Stimulated activated CD4-positive, alpha-beta T cell treated with anti-CD3 and anti-CD28 coated beads, Interleukin-1b, Interleukin-23, amount 100 ng/mL, for 1 hour (primary cell): ENCODE measurements at places on chromosomes 1 and 21.

DNA sequence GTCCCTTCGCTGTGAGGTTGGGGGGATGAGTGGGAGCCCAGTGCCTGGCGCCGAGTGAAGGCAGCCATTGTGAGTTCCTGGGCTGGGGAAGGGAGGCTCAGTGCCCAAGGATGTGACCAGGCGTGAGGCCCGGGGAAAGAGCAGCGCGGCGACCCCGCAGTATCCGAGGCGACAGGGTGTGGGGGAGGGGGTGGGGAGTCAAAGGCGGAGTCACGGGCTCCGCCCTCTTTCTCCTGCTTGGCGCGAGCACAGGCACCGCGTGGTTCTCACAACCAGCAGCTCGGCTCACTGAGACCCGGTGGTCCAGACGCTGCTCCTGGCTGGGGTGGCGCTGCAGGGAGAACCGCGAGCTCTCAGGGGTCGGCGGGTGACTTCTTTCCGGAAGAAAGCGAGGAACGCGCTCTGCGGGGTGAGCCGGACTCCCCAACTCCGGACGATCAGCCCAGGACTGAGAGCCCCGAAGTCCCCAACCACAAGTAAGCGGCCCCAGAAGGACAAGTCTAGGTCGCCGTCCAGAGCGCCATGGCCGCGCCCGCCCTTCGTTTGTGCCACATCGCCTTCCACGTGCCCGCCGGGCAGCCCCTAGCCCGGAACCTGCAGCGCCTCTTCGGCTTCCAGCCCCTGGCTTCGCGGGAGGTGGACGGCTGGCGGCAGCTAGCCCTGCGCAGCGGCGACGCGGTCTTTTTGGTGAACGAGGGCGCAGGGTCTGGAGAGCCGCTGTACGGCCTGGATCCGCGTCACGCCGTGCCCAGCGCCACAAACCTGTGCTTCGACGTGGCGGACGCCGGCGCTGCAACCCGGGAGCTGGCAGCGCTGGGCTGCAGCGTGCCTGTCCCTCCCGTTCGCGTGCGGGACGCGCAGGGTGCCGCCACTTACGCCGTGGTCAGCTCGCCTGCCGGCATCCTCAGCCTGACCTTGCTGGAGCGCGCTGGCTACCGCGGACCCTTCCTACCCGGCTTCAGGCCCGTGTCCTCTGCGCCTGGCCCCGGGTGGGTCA, at the start of gene HPDL:
Gene HPDL (plus strand): TSS at position 269 of the 997 bp plus-strand sequence. CDS start 254 bp downstream, at position 523.
- no peak for DNase-seq

DNA sequence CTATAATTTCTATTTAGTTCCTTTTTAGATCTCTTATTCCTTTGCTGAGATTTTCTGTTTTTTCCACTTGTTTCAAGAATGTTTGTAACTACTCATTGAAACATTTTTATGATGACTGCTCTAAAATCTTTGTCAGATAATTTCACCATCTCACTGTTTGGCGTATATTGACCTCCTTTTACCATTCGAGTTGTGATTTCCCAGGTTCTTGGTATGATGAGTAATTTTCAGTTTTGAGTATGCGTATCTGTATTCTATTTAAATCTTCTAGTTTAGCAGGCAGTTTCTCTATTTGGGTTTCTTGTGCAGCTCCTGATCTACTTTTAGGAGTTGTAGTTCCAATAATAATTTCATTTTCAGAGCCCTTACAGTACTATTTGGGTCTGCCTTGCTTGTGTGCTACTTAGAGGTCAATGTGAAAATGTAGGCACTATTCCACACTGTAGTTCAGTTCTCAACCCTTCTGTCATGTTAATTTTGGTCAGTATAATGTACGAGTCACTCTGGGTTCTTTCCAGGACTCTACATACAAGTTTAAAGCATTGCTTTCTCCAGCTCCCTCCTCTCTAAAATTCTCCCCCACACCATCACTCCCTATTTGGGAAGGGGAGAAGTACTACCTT, 115.5 kb downstream of the ACBD6 start:
- no peak for DNase-seq

GRCh38 chr1:226131639-226132038, 54.9 kb downstream of the ACBD3 start:
- DNase-seq = no peak

DNA sequence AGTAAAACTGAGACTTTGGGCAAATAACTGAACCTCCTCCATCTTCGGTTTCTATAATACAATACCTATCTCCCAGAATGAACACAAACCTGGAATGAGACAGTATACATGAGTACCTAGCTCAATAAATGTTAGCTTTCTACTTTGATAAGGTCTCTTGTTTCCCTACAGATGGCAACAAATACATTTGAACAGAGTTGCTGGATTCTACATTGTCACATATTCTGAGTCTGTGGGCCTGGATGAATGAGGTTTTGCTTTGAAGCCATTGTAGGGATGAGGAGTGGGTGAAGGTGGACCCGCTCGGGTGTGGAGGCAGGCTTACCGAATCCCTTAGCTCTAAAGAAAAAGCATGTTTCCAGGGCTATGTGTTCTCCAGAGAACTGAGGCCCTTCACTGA, 13.9 kb upstream of the FYB2 start:
- no peak for DNase-seq

DNA sequence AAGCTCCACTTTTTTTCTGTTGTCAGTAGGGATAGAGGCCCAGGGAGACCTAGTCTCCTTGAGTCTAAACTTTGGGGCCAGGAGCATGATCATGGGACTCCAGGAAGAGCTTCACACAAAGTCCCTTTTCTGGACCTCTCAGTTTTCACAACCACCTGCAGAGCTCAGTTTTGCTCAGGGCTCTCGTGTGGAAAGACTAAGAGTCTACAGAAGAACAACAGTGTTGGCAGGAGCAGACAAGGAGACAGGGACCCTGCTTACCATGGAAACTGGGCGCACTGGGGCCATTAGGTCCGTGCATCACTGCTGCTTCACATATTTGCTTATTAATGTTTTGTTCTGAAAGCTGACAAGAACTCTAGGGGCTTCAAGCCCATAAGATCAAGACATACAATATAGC, 63.9 kb upstream of the HSD17B7 start:
- no peak for DNase-seq

- no peak for DNase-seq
Observed at GRCh38 chr1:221522529-221522940, 219.4 kb downstream of the DUSP10 start.

- no peak for DNase-seq
Observed at GRCh38 chr1:196577386-196577785, 30.9 kb downstream of the KCNT2 start.

DNA sequence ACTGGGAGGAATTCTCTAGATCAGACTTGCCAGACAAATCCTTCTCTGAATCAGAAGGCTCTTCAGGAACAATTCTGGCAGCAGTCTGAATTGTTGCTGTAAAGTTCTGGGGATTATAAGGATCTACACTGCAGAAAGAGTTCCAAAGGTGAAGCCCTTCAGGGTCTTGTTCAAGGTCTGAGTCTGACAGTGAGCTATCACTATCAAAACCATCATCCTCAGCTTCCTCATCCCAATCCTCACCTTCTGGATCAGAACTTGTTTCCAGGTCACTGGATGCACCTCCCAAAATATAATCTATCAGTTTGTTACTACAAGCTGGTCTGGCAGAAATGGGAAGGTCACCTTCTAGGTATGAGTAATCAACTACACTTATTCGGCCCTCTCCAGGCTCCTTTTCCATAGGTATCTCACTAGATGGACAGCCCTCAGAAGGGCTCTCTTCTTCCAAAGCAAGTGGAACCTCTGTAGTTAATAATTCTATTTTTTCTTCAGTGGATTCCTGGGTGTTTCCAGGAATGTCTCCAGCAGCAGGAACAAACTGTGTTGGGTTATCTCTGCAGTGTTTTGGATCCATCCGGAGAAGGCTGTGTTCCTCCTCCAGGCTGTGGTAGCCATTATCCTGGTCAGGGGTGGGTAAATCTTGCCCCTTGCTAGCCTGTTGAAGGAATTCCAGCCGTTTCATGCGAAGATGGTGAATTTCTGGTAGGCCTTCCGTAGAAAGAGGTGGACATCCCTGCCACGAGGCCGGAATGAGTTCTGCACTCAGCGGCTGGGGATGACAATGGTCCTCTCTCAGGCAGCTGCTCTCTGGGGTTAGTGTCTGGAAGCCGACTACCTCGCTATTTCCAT, 1.6 kb downstream of the PPP1R15B start:
- DNase-seq = no peak

GRCh38 chr1:198520524-198521254, 19.8 kb downstream of the ATP6V1G3 start:
- DNase-seq = no peak

DNA sequence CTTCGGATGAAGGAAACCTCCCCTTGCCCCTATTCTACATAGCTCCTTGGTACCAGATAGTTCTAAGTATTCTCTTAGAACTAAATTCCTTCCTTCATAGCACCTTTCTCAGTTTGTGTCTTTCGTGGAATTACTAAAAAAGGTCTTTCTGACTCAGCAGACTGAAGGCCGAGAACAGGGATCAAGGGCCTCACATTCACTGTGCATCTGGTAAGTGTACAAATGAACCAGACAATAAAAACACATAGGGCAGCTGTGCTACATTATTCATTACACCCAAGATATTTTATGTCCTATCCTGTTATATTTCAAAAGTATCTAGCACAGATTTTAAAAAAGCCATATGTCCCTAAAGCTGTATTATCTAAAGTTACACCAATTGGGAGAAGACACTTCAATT, 62.9 kb upstream of the HP1BP3 start:
- DNase-seq = no peak

DNA sequence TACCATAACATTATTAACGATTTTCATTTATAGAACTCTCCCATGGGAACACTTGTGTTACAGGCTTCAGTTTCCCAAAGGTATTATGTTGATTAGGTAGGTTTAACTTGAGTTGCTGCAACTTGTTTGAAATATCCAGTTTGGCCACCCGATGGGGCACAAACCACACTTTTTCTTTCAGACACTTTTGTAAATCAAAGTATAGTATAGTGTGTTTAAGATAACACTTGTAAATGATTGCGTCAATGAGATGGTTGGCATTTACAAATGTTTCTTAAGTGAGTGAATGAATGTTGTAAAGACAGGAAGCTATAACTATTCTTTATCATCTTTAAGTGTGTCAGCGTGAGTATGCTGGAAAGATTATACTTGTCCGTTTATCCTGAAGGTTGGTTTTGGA, 4.3 kb downstream of the XPR1 start:
- no peak for DNase-seq

- DNase-seq = no peak
Observed at GRCh38 chr1:151516031-151516511, 4.9 kb downstream of the CGN start.

DNA sequence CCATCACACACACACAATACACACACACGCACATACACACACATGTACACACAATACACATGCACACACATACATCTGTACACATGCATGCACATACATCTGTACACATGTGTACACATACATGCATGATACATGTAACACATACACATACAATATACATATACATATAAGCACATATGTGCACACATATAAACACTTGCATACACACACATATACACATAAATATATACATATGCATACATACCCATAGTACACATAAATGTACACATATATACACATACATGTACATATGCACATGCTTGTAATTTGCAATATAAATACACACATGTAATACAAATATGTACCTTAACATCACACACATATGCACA, 282.6 kb upstream of the VAMP3 start:
- DNase-seq = no peak

DNA sequence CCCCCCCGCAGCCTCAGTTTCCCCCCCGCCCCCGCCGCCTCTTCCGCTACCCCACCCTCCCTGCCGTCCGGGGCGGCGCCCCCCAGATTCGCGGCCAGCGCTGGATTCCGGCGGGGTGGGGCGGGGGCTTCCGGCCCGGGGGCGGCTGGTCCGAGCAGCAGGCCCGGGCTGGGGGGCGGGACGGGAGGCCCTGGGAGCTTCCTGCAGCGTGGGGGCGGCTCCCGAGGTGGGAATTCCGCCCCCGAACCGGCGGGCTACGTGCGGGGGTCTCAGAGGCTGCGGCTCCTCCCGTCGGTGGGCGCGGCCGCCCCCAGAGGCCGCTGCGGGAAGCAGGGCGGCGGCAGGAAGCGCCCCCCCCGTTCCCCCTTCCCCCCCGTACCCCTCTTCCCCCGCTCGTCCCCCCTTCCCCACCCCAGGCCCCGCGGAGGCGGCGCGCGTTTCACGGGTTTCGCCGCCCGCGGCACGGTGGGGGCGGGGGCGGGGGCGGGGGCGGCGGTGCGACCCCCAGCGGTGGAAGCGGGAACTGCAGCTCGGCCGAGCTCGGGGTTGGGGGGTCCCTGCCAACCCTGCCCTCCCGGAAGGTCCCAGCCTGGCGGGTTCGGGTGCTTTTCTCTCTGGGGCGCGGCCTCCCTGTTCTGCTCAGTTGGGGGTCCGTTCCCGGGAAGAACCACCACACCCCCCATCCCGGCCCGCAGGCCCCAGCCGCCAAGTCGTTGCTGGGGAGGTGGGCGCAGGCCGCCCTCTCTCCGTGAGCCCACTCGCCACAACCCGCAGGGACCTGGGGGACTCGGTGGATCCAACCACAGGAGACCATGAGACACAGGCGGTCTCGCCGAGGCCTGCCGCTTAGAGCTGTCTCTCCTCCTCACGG, 76.3 kb downstream of the MORN1 start:
- peak; percentile 28 for DNase-seq

- no peak for DNase-seq
Observed at GRCh38 chr1:1006305-1007159, 6.6 kb upstream of the HES4 start.

DNA sequence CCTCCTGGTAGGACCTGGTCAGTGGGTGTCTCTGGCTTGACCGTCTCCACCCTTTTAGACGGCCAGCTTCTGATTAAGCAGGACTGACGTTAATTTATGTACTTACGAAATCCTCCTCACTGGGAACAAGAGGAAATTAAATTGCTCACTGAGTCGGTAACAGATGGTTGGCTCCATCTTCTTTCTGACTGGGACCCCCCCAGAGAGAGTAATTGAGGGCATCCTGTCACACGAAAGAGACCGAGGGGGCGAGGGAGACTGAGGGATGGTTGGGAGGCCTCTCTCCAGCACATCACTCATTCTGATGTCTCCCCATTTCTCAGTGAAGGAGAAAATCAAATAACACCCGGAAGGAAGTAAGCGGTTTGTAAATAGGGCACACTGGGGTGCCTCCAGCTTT, 104.8 kb downstream of the OMA1 start:
- DNase-seq = no peak

GRCh38 chr1:100459358-100460114, 78.4 kb upstream of the GPR88 start:
- DNase-seq = no peak

DNA sequence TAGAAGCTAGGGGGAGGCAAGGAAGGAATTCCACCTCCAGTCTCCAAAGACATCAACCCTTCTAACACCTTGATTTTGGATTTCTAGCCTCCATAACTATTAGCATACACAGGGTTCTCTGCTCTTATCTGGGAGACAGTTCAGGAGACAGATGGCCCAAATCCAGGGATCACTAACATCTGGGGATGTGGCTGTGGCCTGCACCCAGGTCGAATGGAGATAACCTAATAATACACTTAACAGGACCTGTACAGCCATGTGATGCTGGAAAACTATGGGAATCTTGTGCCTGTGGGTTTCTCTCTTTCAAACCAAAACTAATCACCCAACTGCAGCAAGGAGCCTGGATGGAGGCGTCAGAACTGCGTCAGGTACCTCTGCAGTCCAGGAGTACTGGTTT, 47.6 kb downstream of the KIAA0319L start:
- no peak for DNase-seq
